Suppressor macrophage treated with lipopolysaccharide for 1 hour (primary cell): ENCODE measurements at places on chromosomes 13 and 19.

GRCh38 chr19:2216361-2217225, 19.5 kb downstream of the PLEKHJ1 start:
- no peak for DNase-seq

- no peak for DNase-seq
Observed at GRCh38 chr19:11164296-11164695, 8.7 kb upstream of the SPC24 start.

DNA sequence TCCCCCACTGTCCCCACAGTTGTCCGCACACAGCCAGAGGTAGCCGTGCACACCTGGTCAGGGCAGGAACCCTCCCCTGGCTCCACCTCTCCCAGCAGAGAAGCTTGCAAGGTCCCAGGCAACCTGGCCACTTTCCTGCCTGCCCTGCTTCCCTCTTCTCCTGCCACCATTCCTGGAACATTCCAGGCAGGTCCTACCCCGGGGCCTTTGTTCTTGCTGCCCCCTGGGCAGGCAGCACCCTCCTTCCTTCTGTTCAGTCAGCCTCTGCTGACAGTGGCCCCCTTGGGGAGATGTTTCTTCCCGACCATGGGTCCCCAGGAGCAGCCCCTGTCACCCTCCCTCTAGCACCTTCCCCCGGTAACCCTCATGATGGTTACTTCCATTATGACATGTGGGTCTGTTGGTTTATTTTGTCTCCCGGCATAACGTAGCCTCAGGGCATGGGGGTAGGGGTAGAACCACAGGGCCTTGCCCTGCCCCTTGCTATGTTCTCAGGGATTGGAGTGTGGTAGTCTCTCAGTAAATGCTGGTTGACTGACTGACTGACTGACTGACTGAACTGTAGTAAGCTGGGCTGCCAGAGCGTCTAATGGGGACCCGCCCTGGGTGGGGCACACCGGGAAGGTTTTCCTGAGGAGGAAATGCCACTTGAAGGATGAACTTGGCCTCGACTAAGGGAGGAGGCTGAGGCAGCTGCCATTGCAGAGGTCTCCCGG, 10.8 kb downstream of the PAK4 start:
- DNase-seq = no peak

DNA sequence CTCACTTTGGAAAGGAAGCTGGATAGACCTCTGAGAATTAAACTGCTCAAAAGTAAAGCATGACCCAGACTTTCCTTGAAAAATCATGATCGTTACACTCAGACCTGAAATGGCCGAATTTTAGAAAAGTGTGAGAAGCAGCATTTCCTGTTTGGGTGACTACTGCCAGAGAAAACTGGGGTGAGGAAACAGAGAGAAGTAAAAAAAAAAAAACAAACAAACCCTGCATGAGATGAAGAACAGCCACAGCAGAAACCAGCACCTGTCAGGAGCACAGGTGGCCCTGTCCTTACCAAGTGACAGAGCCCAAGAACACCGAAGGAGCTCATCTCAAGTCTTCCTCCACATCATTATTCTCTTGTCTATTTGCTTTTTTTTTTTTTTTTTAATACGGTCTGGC, 12.0 kb upstream of the ADPRHL1 start:
- DNase-seq = no peak

- DNase-seq = no peak
Observed at GRCh38 chr19:1492474-1493006, 1.6 kb downstream of the REEP6 start.

- no peak for DNase-seq
Observed at GRCh38 chr19:547836-548720, 4.2 kb downstream of the GZMM start.

- no peak for DNase-seq
Observed at GRCh38 chr13:33671560-33671959, 146.4 kb upstream of the RFC3 start.

GRCh38 chr13:46561691-46562090, 8.7 kb downstream of the LRCH1 start:
- DNase-seq = no peak

GRCh38 chr19:16018106-16018755, 58.1 kb upstream of the TPM4 start:
- DNase-seq = no peak

DNA sequence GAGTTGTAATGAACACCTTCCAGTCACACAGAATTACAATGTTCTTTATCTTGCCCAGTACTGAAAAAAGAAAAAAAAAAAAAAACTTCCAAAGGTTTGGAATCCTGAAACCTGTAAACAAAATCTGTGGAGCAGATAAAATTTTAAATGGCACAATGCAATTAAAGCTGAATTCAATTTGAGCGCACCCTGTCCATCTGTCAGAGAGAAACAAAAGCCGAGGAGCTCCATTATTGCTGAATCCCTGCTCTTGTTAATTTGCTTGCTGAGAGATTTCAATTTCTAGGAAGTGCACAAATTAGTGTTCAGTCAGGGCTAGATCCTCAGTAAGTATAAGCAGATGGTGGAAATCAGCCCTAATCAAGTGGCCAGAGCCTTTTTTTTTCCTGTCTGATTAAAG, 65.2 kb downstream of the DACH1 start:
- DNase-seq = no peak

DNA sequence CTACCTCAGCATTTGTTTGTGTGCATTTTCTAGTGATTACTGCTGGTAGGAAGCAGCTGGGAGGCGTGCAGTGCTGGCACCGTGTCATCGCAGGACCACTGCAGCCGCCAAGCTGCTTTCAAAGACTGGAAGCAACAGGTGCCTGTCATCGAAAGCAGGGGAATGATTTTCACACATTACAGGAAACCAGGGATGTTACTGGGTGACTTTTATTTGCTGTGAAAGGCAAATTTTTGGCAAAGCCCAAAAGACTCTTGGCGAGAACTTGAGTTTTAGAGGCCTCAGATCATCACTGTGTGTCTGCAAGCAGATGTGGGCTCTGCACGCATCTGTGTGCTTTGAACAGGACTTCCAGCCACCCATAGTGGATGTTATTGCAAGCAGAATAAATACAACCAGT, 176.4 kb downstream of the FLT1 start:
- DNase-seq = no peak

GRCh38 chr13:89097994-89098393, 1426.8 kb downstream of the SLITRK5 start:
- peak; percentile 2 for DNase-seq

DNA sequence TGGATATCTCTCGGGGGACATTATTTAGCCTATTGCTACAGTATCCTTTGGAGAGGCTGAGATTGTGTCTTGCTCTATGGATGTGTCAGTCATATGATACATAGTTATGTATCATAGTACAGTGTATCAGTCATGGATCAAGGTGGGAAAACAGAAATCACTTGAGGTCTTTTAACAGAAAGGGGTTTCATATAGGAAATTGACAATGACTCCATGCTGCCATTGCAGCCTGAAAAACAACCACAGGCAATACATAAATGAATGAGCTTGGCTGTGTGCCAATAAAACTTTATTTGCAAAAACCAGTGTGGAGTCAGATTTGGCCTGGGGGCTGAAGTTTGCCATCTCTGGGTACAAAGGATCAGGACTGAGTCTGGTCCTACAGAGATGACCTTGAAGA, 35.4 kb downstream of the COLGALT1 start:
- no peak for DNase-seq

DNA sequence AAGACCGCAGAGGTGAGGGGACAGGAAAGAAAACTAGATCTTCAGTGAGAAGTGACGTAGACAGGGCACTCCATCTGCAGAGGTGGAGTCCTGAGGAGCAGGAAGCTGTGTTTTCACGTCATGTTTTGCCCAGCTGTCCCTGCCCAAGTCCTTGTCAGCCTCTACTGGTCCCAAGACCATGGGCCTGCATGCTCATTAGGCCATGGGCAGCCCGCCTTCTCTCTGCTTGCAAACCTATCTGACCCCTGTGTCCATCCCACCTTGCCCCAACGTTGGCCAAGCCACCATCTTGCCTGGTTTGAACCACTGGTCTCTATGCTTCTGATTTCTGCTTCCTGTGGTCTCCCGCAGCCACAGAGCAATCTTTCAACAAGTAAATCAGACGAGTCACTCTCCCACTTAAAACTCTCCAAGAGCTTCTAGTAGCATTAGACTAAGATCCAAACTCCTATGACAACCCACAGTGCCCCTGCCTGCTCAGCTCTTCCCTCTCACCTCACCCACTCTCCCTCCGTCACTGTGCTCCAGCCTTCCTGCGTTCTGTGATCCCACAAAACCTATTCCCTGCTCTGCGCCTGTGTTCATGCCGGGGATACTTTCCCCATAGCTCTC, 18.6 kb upstream of the CCNE1 start:
- DNase-seq = no peak

DNA sequence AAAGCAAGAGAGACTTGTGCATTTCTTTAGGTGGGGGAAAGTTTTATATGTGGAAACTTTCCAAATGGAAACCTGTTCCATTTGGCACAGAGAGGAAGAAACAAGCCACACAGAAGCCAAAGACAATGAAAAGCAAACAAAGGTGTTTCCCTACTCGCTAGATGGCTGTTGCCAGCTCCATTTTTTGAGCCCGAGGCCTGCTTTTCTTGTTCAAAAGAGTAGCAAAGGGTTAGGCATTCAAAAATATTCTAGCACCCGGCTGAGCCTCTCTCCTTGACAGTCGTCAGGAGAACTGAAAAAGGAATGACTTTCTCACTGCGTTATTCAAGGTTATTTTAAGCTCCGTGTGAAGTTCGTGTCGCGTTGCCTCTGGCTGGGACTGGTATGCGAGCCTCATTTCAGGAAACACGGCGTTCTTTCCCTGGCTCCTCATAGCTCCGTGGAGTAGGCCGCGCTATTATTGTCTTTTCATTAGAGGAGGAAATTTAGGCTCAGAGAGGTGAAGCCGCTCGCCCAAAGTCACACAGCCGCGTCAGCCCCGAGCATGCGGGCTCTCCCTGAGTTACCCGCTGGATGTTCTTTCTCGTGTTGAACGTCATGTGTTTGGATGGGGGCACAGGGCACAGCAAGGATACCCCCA, 7.6 kb downstream of the TRPM4 start:
- no peak for DNase-seq

GRCh38 chr19:7904074-7905020, 670 bp downstream of the MAP2K7 start:
- peak; percentile 71 for DNase-seq

DNA sequence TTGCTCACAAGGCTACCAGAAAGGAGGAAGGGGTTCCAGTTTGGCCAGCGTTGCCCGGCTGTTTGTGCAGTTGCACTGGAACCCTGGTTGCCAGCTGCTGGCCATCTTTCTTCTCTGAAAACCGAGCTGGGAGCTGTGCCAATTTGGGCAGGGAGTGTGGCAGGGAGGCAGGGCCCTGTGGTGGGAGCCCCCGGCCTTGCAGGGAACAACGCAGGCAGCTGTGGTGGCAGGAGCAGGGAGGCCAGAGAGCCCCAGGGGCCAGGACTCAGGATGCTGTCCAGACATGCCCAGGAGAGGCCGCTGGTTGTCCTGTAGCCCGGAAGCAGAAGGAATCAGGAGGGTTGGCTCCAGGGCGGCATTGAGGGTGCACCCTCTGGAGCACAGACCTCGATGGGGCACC, 4.8 kb downstream of the KMT5C start:
- DNase-seq = no peak

- no peak for DNase-seq
Observed at GRCh38 chr13:76741046-76741445, 145.2 kb downstream of the KCTD12 start.

- DNase-seq = no peak
Observed at GRCh38 chr13:49877629-49878218, 58.4 kb downstream of the SPRYD7 start.

DNA sequence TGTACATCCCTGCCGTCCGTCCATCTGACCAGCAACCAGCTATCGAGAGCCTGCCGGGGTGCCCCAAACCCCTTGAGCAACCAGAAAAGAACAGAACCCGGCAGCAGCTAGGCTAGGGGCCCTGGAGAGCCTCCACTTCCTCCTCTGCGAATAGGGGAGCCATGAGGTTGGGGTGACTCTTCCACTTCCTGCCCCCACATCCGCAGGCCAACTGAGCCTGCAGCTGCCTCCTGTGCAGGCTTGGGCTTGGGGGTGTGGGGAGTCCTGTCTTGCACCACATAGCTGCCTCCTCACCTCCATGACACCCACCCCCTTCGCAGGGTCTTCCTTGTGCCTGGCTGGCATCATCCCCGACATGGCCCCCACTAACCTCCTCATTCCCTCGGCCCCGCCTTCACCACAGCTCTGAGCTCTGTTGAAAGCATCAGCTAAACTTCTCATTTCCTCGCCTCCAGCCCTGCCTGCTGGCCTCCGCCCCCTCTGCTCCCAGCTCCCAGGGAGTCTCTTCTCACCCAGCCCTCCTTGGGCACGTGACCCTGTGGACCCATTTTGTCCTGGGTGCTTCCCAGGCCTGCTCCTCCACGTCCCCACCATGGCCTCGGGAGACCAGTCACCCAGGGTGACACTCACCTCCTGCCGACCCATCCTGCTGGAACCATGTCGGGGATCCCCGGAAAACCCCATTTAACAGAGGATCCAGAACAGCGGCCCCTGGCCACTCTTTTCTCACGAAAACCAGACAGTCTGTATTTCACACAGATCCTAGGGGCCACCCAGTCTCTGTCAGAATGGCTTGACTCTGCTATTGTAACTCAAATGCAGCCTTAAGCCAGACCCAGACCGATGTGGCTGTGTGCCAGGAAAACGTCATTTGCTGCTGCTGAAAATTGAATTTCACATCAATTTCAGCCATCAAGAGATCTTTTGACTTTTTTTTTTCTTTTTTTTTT, 50.4 kb downstream of the MYO9B start:
- peak; percentile 97 for DNase-seq

DNA sequence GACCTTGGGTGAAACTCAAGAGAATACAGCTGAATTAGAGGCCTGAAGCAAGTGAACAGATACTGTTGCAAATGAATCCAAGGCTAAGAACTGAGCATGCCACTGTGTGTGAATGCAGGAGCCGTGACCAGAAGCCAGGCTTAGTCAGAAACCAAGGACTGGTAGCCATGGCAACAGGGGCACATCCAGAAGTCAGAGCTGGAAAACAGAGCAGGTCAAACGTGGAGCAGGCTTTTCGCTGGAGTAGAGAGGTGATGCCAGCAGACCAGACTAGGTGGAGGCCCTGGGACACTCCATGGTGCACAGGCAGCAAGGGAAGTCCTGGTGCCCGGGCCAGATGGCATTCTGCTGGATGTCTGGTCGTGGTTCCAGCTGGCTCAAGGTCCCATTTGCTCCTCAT, 564.1 kb downstream of the PCDH9 start:
- DNase-seq = no peak

GRCh38 chr19:34712395-34713261, 21.4 kb upstream of the ZNF181 start:
- DNase-seq = peak; percentile 88

DNA sequence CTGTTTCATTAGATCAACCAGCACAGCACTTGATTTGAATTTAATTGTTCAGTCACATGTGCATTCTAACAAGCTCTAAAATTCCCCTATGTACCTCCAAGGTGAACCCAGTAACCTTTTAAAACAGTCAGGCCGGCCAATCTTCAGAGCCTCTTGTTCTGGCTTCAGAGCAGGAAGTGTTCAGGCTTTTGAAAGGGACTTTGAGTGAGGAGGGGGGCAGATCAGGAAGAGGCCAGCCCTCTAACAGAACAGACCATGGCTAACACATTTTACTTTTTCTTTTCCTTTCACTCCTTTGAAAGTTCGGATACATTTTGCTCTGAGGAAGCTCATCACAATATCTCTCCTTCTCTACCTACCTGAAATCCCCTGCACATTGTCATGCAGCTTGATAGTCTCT, 390.3 kb downstream of the TBC1D4 start:
- DNase-seq = no peak
